ENCODE measurements at places on chromosomes 2 and 18.
A peak's percentile ranks its signal among the peaks of the same experiment; 100 is the strongest.

DNA sequence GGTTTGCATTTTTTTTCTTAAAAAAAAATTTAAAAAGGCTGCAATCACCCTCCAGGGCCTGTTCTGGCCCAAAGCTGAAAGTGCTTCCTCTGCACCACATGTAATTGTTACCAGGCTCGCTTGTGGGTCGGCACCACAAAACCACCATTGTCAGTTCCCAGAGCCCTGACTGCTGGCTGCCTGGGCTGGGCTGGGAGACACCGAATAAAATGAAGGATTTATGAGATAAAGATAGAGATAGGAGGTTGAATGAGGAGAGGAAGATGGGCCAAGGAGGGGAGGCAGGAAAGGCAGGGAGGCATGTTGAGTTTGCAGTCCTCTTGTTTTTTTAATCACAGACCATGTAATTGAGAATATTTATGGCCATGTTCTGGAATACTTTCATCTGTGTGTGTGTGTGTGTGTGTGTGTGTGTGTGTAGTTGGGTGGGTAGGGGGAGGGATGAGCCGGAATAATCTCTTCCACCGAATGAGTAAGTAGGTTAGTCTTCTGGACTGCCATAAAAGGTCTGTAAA lies 14.7 kb downstream of the NRP2 start:
- no peak for DNase-seq

- no peak for DNase-seq
Measured at GRCh38 chr2:197628043-197628500, 47.3 kb downstream of the RFTN2 start.

- DNase-seq = no peak
Measured at GRCh38 chr2:46697830-46698323, 217.7 kb downstream of the MCFD2 start.

GRCh38 chr2:30511122-30512083 lies 64.4 kb downstream of the LCLAT1 start:
- DNase-seq = no peak

- DNase-seq = no peak
Measured at GRCh38 chr2:60485550-60485949, 67.9 kb downstream of the BCL11A start.

- no peak for DNase-seq
Measured at GRCh38 chr18:48238636-48239035, 170.5 kb downstream of the ZBTB7C start.

- DNase-seq = no peak
Measured at GRCh38 chr2:113201496-113202304, 27.9 kb downstream of the PSD4 start.

- peak; percentile 22 for DNase-seq
Measured at GRCh38 chr2:170930131-170930990, 1.3 kb downstream of the GORASP2 start.

Data from stimulated activated CD8-positive, alpha-beta memory T cell treated with anti-CD3 and anti-CD28 coated beads, Interleukin-7, amount 100 ng/mL, for 24 hours (primary cell).